Activated CD4-positive, alpha-beta T cell treated with anti-CD3 and anti-CD28 coated beads for 24 hours (primary cell): ENCODE measurements at places on chromosomes 12 and 14.

DNA sequence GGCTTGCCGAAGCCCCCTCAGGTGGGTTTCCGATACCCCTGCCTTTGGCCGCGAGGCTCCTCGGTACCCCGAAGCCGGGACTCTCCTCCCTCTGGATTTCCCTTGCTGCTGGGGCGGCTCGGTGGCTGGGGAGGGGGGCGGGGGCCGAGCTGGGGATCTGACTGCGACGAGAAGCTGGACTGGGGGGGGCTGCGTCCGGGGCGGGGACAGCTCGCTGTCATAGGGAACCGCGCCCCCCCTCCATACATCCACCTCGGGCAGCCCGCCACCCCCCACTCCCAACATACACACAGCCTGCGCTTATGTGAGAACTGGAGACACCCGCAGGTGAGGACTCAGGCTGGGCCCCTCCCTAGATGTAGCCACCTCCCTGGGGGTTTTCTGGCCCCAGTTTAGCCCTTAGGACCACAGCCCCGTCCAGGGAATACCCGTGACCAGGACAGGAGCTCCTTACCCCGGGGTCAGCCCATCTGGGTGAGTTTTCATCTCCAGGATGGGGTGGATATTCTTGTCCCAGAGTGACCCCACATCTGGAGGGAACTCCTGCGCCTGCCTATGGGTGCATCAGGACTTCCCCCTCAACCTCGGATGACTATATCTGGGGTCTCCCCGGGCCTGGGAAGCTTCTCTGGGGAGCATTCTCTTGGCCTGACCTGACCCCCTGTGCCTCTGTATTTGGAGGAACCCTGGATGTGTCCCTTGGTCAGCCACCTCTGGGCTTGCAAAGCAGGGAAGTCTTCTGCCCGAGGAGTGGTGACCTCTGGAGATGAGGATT lies 687 bp downstream of the ASIC1 start:
- no peak for DNase-seq

DNA sequence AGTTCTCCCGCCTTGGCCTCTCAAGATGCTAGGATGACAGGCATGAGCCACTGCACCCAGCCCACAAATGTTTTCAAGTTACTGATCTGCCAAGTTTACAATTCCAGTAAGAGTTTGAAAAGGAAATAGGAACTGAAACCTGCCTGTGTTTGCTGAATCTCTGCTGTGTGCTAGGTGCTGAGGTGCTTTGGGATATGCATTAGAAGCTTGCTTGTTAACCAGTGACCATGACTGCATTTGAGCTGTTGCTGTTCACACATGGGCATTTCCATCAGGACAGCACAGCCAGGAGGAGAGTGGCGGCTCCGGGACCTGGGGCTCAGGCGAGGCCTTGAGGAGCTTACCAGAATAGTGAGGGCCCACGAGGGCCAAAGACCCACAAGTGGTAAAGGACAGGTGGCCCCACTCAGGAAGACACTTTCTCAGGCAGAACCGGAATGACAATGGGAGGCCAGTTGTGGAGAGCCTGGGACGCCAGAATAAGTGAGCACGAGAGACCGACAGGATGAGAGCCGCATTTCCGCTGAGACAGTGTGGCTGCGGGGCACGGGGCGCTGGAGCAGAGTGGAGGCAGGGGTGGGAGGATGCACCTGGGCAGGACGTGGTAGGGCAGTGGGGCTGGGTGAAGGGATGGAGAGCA lies 54.5 kb upstream of the MMP17 start:
- DNase-seq: no peak

DNA sequence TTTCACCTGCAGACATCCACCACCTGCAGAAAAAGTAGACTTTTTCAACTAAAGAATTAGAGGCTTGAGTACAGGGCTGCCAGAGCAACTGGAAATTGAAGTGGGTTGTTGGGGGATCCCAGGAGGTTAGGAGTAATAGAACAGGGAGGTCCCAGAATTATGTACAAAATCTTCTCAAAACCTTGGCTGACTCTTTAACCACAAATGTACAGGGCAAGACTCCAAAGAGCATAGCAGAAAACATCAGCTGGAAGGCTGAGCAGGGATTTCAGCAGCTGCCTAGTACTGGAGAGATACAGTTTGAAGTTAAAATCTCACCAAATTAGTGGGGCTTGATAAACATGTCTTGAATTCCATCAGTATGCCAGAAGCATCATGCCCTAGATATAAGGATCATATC lies 191.6 kb downstream of the CRADD start:
- no peak for DNase-seq

DNA sequence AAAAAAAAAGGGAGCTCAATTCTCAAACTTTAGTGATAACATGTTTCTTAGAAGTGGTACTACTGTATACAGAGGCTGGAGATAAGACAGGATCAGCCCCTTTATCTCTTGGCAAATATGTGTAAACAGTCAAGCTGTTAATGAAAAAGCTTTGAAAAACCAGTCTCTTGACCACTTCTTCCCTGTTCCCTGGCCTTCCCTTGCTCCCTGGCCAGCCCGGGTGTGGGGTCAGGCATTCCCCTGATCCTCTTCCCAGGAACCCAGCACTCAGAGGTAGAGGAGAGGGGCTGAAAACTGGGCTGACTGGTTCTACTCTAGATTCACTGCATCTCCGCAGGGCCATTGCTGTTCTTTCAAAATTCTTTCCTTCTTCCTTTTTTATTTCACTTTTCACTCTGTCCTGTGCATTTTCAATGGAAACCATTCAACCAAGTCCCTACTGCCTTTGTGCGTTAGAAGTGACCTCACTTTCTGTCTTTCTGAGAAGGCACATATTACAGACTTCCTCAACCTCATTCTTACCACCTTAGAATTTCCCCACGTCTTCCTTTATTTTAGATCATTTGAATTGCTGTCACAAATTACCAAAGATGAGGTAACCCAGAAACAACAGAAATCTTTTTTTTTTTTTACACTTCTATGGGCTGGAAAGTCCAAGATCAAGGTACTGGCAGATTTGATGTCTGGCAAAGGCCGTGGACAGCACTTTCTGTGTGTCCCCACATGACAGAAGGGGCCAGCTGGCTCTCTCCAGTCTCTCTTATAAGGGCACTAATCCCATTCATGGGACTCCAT lies 5.7 kb downstream of the GNG2 start:
- no peak for DNase-seq

GRCh38 chr14:22422238-22422637 lies 166.8 kb downstream of the DAD1 start:
- no peak for DNase-seq

GRCh38 chr12:52879394-52880351 lies 25.2 kb downstream of the KRT8 start:
- DNase-seq: peak; percentile 58

DNA sequence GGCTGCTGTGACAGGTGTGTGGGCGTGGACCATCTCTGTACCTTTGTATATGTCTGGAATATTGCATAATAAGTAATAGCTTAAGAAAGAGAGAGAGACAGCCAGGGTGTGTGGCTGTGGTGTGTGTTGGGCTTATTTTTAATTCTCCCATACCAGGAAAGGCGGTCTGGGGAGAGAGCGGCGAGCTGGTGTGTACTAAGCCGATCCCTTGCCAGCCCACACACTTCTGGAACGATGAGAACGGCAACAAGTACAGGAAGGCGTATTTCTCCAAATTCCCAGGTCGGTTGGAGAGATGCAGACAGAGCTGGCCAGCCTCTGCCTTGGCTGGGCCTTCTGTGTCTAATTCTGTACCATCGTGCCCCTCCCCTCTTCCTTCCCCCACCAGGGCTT lies 63.9 kb downstream of the AACS start:
- no peak for DNase-seq

DNA sequence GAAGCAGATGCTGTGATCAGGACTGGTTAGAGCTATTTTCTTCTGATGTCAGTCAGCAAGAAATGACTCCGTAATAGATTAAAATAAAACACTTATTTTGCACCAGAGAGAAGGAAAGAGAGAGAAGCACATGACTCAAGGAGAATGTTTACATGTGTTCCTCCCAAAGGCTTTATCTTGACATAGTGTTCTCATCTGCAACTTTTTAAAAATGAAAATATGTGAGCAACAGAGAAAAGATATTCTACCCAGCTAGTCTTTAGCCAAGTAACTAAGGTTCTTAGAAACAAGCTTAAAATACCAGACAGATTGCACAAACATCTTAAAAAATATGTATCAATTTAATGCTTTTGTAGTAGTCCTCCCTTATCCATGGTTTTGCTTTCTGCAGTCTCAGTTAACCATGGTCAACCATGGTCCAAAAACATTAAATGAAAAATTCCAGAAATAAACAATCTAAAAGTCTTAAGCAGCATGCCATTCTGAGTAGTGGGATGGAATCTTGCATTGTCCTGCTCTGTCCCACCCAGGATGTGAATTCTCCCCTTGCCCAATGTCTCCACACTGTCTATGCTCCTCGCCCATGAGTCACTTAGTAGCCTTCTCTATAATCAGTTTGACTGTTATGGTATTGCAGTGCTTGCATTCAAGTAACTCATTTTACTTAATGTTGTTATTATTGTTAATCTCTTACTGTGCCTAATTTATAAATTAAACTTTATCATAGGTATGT lies 9.9 kb downstream of the SERPINA10 start:
- DNase-seq: no peak

DNA sequence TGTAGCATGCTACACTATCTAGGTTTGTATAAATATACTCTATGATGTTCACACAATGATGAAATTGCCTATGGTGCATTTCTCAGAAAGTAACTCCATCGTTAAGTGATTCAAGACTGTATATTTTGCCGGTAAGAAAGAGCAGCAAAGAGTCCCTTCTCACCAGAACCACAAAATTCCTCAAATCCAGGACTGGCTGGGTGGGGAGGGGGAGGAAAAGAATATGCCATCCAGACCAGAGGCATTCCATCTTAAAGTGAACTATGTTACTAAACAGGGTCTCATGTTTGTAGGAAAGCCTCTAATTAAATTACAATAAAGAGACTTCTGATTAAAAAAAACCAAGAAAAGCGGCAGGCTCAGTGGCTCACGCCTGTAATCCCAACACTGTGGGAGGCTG lies 11.5 kb downstream of the UBE2N start:
- no peak for DNase-seq

DNA sequence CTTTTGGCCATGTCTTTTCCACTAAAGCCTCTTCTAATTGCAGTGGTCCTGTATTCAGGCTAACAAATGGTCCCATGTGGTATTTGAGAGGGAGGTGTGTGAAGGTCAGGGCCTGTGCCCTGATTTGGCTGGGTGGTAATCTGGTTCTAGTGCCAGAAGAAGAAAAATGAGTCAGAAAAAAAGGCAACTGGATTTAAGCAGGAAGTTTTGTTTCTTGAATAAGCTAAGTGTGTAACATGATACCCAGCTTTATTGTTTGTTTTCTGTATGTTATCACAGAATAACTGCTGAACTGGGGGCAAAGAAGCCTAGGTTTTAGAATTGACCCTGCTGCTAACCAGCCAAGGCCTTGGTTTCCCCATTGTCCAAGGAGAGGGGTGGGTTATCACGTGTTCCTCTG lies 134.0 kb downstream of the ANO6 start:
- DNase-seq: no peak

DNA sequence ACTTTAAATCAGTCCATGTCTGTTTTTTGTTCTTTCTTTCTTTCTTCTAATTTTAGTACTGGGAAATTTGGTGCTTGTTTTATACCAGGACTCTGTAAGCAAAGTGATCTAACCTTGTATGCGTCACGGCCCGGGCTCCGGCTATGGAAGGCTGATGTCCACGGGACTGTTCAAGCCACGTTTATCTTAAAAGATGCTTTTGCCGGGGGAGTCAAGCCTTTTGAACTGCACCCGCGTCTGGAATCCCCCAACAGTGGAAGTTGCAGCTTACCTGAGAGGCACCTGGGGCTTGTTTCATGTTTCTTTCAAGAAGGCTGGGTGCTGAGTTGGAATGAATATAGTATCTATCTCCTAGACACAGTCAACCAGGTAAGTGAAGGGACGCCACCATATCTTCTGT lies 62.2 kb downstream of the TECPR2 start:
- DNase-seq: no peak

DNA sequence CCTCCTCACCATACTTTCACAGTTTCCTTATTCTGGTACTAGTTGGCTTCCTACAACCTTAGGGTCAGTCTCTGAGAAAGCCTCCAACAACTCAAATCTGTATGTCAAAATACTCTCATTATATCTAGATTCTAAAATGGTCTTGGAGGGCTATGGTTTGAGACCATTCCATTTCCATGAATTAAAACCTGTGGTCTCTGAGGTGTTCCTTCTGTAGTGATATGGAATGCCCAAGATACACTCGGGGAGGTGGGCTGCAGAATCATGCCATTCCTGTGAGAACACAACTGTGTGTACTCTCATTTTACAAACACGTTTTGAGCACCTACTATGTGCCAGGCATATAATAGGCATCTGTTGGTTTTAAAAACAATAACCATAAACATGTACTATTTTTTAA lies 74.0 kb downstream of the FERMT2 start:
- no peak for DNase-seq
